Renal cortex interstitium (tissue), 15 donors: ENCODE measurements at places on chromosomes 4 and X.

GRCh38 chrX:116881961-116882360 lies 419.2 kb upstream of the CT83 start:
- no peak for DNase-seq

GRCh38 chr4:5081441-5081999 lies 30.2 kb downstream of the STK32B start:
- DNase-seq = no peak

DNA sequence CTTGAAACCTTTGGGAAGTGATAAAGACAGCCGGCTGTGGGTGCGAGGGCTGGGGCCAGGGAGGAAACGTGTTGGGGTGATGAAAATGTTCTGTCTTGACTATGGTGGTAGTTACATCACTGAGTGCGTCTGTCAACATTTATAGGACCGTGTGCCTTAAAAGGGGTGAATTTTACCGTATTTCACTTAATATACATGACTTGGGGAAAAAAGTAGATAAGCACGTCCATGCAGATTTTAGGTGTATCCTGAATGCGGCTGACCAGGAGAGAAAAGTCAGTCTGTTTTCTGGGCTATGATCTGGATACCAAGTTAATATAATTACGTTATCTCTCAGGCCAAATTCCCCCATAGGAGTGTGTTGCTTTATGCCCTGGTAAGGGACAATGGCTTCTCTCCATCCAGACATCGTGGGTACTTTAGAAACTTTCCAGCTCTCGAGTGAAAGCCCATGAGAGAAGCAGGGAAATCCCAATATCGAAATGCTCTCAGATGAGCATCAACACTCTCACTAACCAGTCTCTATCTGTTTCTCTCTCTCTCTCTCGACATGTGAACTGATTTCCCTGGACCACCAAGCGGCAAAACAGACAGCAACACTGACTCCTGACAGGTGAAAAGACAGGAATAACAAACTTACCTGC lies 71.5 kb downstream of the IRF2 start:
- no peak for DNase-seq

- no peak for DNase-seq
Measured at GRCh38 chr4:150055467-150055866, 22.8 kb upstream of the DCLK2 start.

DNA sequence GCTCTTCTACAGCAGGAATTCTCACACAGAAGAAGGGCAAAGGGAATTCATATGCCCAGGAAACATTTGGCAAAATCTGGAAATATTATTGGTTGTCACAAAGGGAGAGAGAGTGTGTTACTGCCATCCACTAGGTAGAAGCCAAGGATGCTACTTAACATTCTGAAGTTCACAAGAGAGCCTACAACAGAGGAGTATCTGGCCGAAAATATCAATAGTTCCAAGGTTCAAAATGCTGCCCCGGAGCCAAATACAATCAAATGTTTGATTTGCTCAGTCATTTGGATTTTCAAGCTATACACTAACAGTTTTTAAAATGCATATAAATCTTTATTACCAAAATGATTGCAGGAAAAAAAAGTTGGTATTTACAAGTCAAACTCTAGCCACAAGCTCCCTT lies 18.8 kb downstream of the OTUD4 start:
- no peak for DNase-seq

- no peak for DNase-seq
Measured at GRCh38 chr4:92634882-92635281, 331.1 kb downstream of the GRID2 start.

- DNase-seq = no peak
Measured at GRCh38 chr4:184756399-184756798, 22.5 kb upstream of the CENPU start.

GRCh38 chr4:108054025-108054638 lies 64.4 kb downstream of the HADH start:
- DNase-seq = no peak

DNA sequence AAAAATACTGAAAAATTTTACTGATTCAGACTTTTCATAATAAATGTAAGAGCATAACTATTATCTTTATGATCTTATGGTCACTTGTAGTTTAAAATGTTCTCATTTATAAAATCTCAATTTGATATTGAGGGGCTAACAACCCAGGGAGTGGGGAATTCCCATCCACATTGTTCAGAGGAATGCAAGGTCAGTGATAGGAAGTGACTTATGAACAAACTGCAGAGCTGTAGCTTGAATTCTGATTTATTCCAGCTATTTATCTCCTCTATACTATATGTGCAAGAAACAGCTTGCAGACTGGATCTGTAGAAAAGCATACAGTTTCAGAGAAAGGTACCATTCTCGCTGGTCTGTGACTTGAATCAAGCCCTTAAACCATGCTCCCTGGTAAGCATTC lies 61.6 kb downstream of the SEC24D start:
- no peak for DNase-seq

DNA sequence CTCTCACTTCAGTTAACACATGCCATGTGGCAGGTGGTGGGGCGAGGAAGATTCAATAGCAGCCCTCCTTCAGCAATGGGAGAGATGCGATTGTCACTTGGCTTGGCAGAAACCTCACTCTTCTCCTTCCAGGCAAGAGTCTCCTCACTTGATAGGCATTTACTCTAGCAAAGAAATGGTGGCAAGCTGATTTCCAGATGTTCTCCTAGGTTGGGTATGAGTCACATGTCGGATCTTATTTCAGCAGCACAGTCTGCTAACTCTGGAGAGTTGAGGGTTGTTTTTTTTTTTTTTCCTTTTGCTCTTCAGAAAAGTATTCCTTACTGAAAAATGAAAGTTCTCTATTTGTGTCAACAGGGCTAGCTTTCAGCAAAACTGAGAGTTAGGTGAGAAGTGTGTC lies 119.5 kb upstream of the CHRDL1 start:
- no peak for DNase-seq

- no peak for DNase-seq
Measured at GRCh38 chrX:113919387-113919786, 664.5 kb upstream of the HTR2C start.

GRCh38 chrX:69034451-69034850 lies 130.8 kb downstream of the PJA1 start:
- no peak for DNase-seq

DNA sequence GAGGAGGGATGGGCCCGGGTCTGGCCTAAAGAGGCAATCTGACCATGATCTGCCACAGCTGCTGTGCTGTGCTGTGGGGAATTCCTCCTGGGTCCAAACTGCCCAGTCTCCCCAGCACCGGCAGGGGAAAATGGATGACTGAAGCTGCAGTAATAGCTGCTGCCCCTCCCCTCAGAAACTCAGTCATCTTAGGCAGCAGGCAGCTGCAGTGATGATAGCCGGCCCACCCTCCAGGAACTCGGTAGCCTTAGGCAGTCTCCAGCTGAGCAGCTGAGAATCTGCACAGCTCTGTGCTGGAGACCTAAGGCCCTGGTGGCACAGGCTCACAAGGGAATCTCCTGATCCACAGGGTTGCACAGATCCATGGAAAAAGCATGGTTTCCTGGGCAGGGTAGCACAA lies 113.4 kb upstream of the USP38 start:
- DNase-seq = no peak

GRCh38 chr4:113187358-113187757 lies 137.9 kb downstream of the ANK2 start:
- no peak for DNase-seq

GRCh38 chr4:137960371-137961050 lies 281.6 kb downstream of the SLC7A11 start:
- no peak for DNase-seq

DNA sequence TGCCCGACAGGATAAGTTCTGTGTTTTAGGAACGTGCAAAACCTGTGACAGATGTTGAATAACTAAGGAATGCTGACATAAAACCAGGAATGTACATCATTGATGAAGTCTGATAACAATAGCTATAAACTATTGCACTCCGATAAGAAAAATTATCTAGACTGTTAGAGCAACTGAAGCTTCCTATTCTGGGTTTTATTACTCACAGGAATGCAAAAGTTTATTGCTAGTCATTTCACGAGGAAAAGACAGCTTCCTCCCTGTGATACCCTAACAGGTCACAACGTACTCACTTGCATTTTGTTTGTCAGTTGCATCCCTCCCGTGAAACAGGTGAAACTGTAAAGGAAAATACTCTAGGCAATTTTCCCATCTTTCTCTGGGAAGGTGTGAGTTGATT lies 65.9 kb downstream of the CLDN22 start:
- DNase-seq = no peak

GRCh38 chrX:46662188-46662958 lies 88.8 kb downstream of the CHST7 start:
- DNase-seq = no peak

- no peak for DNase-seq
Measured at GRCh38 chr4:139528377-139529005, 27.5 kb downstream of the SETD7 start.

DNA sequence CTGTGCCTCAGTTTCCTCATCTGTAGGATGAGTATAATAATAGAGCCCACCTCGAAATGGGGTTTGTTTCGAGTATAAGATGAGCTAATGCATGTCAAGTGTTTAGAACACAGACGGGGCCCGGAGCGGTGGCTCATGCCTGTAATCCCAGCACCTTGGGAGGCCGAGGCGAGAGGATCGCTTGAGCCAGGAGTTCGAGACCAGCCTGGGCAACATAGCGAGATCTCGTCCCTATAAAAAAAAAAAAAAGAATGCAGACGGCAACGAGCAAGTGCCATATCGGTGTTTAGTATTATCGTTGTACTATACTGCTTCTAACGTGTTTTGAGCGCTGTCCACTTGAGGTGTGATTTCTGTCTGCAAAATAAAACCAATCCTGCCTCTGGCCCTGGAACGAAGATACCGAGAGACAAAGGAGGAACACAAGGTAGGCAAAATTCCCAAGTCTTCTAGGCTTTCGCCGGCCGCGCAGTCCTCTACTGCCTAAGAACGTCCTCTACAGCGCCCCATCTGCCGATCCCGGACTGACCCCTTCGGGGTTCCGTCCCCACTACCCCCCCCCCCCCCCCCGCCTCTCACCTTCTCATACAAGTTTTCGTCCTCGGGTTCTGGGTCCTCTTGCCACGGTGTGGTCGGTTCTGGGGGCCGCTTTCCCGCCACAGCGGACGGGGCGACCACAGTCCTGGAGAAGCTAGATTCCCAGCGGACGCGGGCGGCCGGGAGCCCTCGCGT lies 442 bp downstream of the NDUFB11 start:
- DNase-seq = no peak

- no peak for DNase-seq
Measured at GRCh38 chrX:16733013-16733412, 13.6 kb downstream of the SYAP1 start.

GRCh38 chr4:163470391-163470790 lies 3.2 kb downstream of the TKTL2 start:
- DNase-seq = no peak

- no peak for DNase-seq
Measured at GRCh38 chr4:56630876-56631666, 50.0 kb downstream of the HOPX start.

DNA sequence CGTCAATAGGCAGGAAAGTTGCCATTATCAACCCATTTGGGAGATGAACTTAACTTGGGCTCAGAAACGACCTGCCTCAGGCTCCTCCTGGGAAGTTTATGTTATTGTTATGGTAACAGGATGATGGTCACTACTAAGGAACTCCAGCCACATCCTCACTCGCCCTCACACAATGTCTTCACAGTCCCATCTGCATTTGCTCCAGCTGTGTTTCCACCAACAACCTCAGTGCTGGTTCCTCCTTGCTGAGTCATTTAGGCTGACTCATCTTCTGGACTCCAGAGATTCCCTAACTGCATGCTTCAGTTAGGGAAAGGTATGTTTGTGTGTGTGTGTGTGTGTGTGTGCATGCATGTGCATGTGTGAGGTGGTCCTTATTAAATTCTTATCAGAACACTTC lies 293.4 kb upstream of the BOD1L1 start:
- DNase-seq = no peak

- DNase-seq = no peak
Measured at GRCh38 chr4:187046471-187046870, 322.8 kb upstream of the FAT1 start.

DNA sequence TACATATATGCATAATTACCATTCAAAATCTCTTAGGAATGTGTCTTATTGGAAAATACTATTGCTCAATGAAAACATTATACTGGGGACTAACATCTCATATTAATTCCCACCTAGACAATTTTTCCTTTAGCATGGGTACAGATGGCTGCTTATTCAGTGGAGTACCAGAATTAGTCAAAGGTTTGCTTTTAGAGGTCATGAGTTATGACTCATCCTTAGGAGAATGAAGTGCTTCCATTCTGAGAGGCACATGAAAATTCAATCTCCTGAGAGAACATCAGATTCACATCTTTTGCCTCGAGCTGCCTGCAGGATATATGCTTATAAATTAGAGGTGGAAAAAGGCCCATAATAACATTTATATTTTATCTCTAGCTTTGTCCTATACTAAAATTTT lies 378.0 kb upstream of the DMD start:
- no peak for DNase-seq

DNA sequence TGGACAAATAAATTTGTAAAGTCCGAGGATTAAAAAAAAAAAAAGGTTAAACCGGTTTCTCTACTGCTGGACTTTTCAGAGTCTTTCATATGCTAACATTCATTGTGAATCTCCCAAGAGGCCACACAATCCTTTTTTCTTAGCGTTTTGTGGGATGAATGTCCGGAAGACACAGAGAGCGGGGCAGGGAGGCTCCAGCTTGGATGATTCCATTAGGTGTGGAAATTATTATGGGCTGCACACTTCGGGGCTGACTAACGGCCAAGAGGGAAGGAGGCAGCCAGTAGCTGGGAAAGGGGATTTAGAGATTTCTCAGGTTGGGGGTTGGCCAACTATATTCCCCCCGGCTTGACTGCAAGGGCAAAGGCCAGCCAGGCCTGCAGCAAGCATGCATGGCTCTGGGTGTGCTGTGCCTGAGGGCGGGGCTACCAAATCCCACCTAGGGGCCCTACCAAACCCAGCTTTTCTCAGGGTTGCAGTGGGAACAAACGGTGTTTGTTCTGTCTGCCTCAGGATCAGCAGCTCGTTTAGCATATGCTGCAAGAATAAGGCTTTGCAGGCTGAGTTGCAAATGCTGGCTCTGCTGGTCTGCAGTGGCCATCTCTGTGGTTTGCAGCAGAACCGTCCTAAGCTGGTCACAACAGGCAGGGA lies 28.6 kb downstream of the NYX start:
- DNase-seq = no peak

DNA sequence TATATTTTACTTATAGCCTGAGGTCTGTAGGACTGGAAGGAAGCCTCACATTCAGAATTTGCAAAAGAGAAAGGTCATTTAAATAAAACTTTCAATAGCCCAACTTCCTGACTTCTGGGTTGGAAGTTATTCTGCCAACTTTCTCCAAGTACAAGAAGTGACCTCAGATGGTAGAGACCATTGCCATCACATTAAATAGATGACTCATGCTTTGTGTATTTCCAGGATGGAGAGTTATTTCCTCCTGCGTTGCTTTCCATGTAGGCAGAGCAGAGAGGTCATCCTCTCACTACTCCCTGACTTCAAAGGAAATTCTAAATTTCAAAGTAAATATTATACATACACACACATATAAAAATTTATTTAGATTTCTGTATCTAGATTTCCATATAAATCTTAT lies 73.0 kb upstream of the NR3C2 start:
- DNase-seq = no peak

- no peak for DNase-seq
Measured at GRCh38 chrX:107760304-107761077, 15.1 kb downstream of the TSC22D3 start.

GRCh38 chrX:115344885-115345614 lies 55.5 kb downstream of the LUZP4 start:
- peak; percentile 55 for DNase-seq
